ENCODE measurements at places on chromosomes 6 and 20.

DNA sequence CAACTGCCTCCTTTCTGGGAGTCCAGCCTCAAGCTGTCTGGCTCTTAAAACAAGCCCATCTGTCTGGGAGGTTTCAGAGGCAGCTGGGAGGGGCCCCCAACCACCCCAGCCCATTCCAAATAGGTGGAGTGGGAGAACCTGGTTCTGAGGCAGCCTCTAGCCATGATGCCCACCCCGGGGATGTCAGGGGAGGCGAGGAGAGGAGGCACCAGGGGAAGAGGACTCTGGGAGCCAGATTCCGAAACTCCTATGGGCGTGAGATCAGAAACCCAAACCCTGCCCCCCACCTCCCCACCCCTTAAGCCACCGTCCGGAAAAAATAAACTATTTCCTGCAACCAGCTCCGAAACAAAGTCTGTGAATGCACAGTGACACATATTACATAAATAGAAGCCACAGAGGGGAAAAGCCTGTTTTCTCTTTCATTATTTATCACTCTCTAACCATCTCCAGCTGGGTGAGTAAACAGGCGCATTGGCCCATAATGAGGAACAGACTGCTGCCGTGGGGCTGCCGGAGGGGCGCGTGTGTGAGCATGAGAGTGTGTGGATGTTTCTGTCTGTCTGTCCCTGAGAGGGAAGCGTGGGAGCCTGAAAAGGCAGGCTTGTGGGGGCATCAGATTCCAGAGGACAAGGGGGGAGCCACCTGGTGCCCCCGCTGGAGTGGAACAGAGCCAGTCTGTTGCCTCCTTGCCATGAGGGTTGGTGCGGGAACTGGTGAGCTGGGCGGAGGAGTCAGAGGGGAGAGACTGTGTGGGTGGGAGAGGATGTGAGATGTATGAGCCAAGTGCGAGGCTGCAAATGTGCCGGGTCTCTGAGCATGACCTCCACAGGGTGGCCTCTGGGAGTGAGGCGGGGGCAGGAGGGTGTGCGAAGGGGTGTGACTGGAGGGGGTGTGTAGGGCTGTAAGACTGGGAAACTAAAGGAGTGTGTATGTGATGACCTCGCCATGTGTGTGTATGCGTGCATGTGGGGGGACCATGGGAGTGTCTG is 14.3 kb upstream of the FOXP4 start:
- DNase-seq = no peak

DNA sequence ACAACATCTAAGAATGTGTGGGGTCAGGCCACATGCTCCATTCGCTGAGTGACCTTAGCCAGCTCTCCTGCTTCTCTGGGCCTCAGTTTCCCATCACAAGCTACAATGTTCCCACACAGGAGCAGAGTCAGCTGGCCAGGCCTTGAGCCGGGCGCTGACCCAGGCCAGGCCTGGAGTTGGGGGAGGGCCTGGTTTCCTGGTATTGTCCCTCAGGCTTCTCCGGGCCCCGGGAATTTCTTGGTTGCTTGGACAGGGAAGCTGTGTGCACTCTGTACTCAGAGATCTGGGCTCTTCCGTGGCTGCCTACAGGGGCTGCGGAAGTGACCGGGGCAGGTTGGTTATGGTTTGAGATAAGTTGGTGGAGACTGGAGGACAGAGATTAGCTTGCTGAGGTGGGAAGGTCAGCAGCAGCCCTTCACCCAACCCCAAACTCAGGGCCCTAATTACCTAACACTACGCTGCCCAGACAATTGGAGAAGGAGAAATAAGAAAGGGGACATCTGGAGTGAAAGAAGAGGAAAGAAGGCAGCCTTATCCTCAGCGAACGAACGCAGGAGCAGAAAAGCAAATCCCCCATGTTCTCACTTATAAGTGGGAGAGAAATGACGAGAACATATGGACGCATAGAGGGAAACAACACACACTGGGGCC is 6.2 kb downstream of the TGM2 start:
- DNase-seq = no peak

- no peak for DNase-seq
Measured at GRCh38 chr6:14616656-14617055, 499.1 kb downstream of the CD83 start.

GRCh38 chr6:163814494-163815364 is 400.2 kb downstream of the QKI start:
- no peak for DNase-seq

DNA sequence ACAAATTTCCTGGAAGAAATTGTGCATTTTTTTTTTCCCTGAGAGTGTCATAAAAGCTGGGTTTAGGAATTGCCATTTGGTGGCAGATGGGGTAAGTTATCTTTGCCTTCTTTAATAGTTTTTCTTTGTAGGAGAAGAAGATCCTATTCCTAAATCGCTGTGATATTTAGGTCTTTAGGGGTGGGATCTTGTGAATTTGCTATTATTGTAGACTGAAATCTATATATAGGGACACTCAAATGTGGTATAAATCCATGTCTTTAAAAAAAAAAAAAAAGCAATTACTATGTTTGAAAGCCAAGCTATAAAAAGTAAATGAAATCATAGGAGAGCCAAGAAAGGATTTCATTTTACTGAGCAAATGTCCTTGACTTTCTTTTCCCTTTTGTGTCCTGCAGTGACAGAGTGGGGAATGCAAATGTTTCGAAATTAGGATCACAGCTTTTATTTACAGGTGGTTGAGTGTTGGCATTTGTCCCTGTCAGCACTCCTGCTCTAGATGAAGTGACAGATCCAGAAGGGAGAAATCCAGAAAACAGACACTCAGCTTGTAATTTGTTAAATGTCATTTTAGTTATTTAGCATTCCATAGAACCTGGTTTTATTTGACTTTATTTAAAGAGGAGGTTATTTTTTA is 29.4 kb downstream of the TIAM2 start:
- no peak for DNase-seq

GRCh38 chr20:53652859-53653517 is 59.3 kb upstream of the ZNF217 start:
- no peak for DNase-seq

DNA sequence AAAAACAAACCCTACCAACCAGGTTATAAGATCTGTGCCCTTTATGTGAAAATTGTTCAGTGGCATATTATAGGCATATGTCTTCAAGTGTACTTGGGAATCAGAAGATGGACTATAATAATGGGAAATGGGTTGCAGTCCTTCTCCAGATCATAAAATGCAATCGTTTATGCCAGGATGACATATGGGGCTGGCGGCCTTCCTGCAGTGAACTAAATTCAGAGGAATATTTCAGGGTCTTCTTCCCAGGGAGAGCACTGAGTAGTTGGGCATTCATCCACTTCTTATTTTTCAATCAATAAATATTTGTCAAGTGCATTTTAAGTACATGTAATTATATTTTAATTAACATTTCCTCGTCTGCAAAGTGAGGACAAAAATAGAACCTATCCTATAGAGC is 176.2 kb upstream of the CNR1 start:
- no peak for DNase-seq

GRCh38 chr6:167336844-167337630 is 12.2 kb downstream of the TTLL2 start:
- DNase-seq = no peak

- no peak for DNase-seq
Measured at GRCh38 chr20:46150943-46151342, 32.8 kb downstream of the CD40 start.

DNA sequence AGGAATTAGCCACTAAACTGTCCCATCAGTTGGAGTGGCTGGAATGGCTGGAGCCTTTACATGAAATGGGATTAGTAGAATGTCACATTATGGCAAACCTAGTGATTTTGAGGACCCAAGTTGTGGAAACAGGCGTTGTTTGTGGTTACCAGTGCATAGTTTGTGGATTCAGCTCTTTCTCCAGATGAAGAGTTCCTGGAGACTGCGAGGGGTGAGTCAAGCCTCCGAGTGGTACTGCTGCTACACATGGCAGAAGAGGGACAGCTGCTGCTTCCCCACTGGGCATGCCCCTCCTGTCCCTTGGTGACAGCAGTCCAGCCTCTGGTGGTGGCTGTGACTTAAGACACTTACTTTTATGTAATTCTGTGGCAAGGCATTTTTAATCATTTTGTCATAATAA is 94.2 kb upstream of the SCP2D1 start:
- no peak for DNase-seq

DNA sequence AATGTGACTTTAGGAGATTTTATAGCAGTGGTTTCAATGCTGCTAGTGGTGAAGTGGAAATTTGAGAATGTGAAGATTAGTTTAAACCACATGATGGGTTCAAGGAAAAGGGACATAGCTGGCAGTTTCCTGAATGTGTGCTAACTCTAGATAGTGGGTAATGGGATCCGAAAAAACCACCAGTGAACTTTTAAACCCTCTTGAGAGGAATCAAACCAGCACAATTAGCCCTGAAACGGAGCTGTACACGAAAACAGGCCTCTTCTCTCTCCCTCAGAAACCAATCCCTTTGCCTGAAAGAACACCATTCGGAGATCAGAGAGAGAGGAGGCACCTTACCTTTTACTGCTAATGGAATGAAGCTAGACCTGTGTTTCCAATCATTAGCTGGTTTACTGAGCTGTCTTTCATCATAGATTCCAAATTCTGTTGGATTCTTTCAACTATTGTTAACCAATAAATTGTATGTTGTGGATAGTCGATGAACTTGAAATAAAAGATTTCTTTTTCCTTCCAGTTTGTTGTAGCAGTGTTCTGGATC is 103.9 kb downstream of the AIG1 start:
- no peak for DNase-seq

GRCh38 chr20:44136579-44137265 is 50.3 kb downstream of the JPH2 start:
- no peak for DNase-seq

DNA sequence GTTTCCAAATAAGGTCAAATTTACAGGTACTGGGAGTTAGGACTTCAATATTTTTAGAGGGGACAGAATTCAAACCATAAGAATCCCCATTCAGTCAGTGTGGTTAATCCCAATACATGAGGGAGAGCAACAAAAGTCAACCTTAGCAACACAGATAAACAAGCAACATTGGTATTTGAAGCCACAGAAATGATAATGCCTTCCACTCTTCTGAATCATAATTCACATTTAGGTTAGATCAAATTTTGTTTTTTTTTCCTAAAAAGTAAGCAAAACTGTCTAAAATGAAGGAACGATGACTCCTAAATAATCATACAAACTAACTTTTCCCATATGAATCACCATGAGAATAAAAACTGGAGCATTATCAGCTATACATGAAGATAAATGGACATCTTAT is 246.0 kb upstream of the TENT5A start:
- DNase-seq = no peak
